ENCODE measurements at places on chromosomes 11 and 22.

DNA sequence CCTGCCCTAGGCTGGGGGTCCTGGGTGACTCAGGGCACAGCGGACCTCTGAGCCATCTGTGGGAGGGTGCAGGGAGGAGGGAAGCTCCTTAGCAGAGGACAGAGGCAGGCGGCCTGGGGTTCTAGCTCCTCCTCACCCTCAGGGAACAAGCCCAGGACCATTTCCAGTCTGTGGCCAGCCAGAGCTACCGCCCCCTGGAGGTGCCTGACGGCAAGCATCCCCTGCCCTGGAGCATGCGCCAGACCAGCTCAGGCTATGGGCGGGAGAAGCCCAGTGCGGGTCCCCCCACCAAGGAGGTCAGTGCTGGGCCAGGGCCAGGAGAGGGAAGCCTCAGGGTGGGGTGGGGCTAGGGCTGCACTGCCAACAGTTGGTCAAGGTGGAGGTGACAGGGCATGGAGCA lies 26.0 kb upstream of the LRRC10B start:
- DNase-seq = no peak

DNA sequence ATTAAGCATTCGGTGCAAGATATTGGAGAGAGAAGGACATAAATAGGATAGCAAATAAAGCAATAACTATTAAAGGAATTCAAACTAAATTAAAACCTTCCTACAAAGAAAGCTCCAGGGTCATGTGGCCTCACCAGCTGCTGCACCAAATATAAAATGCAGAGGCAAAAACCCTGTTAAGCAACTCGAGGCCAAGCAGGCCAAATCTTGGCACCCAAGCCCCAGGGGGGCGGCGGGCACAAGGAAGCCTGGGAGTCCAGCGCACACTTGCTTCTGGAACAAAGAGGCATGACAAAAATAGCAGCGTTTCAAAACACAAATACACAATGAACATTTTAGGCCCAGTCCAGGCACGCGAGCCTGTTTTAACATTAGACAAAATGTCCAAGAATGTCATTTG lies 20.8 kb downstream of the KRTAP5-6 start:
- DNase-seq = no peak

- DNase-seq = no peak
Observed at GRCh38 chr11:64916040-64916774, 802 bp downstream of the ATG2A start.

DNA sequence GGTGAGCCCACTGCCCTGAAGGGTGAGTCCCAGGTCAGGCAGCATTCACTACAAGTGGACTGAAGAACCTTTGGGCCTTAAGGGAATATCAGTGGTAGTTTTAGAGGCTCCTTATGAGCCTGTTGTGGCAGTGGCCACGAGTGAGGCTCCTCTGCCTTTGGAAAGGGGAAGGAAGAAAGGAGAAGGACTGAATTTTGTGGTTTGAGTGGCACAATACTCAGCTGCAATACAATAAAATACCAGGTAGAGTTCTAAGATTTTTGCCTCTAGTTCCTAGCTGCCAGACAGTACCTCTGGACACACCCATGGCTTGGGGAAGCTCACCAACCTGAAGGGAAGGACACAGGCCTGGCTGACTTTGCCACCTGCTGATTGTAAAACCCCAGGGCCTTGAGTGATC lies 260.9 kb downstream of the DYNC2H1 start:
- no peak for DNase-seq

DNA sequence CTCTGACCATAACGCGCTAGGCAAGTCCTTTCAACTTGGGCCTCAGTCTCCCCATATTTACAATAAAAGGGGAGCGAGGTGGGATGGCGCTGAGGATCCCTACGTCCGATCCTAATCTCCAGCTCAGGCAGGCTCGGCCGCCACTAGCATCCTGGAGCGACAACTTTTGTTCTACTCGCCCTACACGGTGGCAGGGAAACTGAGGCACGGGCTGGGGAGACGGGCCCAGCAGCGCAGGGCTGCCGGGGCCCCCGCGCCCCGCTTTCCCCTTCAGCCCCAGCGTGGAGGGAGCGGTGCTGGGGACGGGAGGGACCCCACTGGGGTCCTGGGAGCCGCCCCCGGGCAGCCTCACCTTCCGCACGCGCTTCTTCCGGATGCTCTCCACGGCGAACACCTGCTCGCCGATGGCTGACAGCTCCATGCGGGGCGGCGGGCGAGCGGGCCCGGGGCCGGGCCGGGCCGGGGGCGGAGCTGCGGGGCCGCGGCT lies 413 bp downstream of the CBX7 start:
- DNase-seq = no peak

- DNase-seq = no peak
Observed at GRCh38 chr11:44738791-44739190, 12.0 kb downstream of the TSPAN18 start.

DNA sequence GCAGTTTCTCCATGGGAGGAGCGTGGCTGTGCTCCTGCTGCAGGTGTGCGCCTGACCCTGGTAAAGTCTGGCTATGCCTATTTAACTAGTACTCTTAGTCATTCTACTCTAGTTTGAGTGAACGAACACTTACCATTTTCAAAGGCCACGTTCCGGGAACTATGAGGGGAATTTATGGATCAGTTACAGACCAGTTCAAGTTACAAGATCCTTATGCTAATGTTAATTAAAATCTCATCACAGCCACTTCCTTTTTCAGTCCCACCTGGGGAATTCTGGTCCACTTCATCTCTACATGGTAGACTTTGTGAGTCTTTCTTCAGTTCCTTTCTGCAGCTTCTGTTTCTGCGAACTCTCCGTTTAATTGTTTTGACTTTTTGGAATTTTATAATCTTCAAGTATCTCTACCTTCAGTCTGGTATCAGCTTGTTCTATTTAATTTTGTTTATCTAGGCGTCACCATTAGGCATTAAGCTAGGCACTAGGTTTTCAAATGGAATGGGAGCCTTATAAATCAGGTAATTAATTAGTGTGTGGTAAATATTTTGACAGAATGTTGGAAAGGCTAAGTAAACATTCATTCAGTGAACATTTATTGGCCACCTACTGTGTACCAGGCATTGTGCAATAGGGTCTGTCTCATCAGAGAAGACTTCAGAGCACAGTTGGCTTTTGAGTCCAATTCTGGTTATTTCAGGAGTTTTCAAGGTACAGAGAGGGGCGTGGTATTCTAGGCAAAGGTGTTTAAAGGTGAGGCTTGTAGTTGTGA lies 78.9 kb downstream of the GRK3 start:
- DNase-seq = no peak

DNA sequence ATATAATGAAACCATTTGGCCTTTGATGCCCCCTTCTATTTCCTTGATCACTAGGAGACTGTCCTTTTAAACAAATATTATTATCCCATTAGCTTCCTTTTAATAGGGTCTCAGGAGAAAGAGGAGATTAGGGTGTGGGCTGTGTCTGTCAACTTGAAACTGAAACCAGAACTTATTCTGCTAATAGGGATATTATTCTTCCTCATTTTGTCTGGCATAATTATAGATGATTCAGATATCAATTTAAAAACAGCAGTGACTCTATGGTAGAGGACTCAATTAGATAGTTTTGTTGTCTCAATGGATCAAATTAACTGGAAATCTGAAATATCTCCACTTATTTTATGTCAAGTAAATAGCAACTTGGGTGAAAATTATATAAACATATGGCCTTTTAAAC lies 584.9 kb upstream of the CCDC90B start:
- DNase-seq = no peak

DNA sequence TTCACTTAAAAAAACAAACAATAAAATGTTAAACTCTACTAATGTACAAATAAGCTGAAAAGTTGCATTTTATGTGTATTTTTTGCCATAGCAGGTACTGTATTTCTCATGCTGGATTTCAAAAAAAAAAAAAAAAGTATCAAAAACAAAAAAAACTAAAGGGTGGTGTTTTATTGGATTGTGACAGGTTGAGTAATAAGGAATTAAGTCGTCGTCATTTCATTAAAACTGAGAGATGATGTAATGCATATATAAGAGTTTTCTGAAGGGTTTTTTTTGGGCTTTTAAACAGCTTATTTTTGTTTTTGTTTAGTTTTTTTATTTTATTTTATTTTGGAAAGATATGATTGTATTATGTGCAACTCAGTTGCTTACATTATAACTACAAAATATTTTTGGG lies 10.9 kb upstream of the ADSL start:
- DNase-seq = no peak

- DNase-seq = peak; percentile 87
Observed at GRCh38 chr11:20488352-20488751, 100.8 kb downstream of the PRMT3 start.

GRCh38 chr11:82792822-82793569 lies 59.3 kb upstream of the FAM181B start:
- no peak for DNase-seq

GRCh38 chr11:47051217-47051616 lies 114.7 kb downstream of the CSTPP1 start:
- no peak for DNase-seq

GRCh38 chr22:44051961-44052360 lies 27.9 kb downstream of the PARVB start:
- no peak for DNase-seq

DNA sequence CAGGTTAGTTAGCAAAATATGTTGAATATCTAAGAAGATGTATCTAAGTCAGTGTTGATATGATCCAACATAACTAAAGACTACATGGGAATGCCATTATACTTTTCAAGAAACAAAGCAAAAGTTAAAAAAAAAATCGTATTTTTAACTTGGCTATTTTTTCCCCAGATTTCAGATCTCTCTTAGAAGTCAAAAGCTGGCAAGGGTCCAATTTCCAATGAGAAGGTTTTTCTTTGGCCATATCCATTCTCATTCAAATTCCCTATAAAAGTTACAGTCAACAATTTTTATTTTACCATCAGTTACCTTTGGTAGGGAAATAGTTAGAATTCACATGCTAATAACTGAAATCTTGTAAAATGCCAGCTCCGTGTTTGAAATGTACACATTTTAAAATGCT lies 70.5 kb upstream of the FAT3 start:
- no peak for DNase-seq

GRCh38 chr22:38230108-38230825 lies 28.5 kb downstream of the MAFF start:
- DNase-seq = no peak

GRCh38 chr11:107819361-107820014 lies 39.1 kb downstream of the SLC35F2 start:
- no peak for DNase-seq

DNA sequence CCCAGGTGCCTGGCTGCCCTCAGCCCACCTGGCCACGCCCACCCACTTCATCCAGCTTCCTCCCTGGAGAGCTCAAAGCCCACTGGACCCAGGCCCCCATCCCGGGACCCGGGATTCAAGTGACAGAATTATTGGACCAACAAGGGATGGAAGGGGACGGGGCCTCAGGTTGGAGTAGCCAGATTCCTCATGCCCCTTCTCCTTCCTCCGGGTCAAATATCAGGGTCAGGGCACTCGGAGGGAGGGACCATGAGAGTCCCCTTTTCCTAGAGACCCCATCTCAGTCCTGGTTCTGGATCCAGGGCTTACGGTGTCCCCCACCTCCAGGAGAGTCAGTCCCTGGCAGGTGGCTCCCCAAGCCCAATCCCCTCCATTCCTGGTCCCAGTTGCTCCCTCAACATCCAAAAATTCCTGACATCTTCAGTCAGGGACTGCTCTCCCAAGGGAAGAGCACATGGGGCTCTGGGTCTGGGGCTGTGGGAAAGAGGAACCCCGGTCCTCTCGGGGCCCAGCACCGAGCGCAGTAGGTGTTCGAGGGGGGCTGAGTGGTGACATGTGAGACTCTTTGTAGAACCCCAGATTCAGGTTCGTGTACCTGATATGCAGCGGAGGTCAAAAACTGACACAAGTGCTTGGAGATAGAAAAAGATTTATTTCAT lies 37.7 kb downstream of the IGLL5 start:
- DNase-seq = no peak
